ENCODE measurements at places on chromosomes 16 and 17.

- DNase-seq, result no peak
These were observed 8.4 kb upstream of the ARHGAP17 start for GRCh38 chr16:25023556-25023955.

- no peak for DNase-seq
These were observed 15.9 kb downstream of the FAM83G start for GRCh38 chr17:18988546-18989173.

DNA sequence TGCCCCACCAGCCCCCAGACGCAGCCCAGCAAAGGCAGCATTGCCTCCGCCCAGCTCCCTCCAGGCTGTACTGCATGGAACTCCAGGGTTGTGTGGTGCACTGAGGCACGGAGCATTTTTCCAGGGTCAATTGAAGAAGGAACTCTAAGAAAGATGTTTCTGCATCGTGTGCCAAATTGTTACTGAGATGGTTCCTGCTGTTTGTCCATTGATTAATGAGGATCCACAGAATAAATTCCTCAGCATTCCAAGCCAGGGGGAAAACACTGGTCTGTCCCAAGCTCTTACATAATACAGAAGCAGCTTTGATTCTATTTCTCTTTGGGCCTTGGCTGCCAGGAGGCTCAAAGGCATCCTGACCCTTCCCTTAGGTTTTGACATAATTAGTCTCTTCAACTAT, 80.9 kb downstream of the ZNF423 start:
- DNase-seq, result no peak

DNA sequence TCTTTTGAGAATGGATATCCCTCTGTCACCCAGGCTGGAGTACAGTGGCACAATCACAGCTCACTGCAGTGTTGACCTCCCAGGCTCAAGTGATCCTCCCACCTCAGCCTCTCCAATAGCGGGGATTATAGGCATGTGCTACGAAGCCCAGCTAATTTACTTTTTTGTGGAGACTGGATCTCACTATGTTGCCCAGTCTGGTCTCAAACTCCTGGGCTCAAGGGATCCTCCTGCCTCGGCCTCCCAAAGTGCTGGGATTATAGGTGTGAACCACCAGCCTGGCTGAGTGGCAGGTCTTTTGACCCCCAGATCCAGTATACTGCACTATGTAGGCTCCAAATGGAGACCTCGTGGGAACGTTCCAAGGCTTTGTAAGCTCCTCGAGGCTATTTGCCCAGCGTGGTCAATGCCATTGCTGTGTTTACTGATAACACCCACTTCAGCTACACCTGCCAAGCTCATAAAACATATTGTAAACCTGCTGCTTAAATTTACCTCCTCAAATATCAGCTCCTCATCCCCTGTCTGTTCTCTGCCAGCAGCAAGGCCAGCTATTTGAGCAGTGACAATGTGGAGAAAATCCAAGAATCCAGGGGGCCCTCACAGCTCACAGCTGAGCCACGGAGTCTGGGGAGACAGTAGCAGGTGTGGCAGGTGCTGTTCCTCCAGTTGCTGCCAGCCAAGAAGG, 16.2 kb upstream of the KIFC3 start:
- no peak for DNase-seq

- DNase-seq, result no peak
These were observed 28.8 kb downstream of the DYNLRB2 start for GRCh38 chr16:80569440-80570105.

DNA sequence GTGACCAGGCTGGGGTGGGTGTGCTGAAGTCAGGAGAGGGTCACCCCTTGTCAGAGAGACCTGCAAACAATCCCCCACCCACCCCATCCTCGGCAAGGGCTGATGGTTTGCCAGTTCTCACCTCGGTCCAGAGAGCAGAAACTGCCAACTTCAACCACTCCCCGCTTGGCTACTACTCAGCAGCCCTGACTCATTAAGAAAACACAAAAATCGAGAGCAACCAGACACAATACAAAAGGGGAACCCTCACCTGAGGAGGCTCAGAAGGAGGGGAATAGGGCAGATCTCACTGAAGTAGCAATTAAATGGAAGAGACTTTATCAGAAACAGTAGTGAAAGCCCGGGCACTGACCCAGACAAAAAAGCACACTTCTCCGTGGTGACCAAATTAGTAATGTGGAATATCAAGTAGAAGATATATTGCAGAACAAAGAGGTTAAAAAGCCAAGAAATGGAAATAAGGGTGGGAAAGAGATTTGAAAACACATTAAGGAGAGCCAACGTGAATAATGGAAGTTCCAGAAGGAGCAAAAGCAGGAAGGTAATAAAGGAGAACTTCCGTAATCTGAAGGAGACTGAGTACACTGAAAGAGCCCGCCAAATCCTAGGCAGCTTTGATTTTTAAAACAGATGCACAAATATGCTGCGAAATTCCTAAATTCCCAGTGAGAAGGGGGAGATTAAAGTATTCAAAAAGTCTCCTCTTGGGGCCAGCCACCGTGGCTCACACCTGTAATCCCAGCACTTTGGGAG, 23.6 kb downstream of the CENPV start:
- no peak for DNase-seq

- DNase-seq, result peak; percentile 52
These were observed at the start of gene PLCG2 for GRCh38 chr16:81778861-81779535. TSS of gene PLCG2 (plus strand) at chr16:81779291. CDS start at chr16:81785990, 6,699 bp downstream.

DNA sequence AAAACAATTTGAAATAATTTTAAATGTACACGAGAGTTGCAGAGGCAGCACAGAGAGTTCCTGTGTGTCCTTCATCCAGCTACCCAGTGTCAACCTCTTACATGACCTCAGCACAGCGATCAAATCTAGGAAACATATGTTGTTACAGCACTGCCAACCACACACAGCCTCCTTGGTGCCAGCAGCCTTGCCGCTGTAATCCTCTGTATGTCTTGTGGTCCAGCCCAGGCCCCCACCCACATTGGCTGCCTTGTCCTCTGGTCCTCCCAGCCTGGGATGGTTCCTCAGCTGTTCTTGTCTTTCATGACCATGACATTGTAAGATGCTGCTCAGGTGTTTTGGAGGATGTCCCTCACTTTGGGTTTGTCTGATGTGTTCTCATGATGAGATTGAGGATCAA, 178.0 kb downstream of the RPTOR start:
- no peak for DNase-seq

- no peak for DNase-seq
These were observed 1.2 kb upstream of the TMEM88 start for GRCh38 chr17:7853691-7854038.

- DNase-seq, result no peak
These were observed 34.1 kb upstream of the MMP2 start for GRCh38 chr16:55444754-55445485.

DNA sequence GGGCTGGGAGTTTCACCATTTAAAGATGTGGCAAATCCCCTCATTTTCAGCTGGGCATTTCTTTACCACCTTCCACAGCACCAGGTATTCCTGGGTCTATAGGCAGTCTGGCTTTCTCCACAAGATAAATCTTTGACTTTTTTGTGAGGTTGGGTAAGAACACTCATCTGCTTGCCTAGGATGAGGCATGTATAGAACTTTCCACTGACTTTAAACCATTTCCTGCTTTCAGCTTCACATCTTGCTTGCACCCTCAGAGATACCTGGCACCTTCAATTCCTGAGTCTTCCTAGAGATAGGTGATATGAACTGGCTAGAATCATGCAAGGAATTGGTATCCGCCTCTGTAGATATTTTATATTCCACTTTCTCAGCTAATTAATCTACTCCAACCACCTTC, 27.9 kb downstream of the SMURF2 start:
- DNase-seq, result no peak

GRCh38 chr16:16027728-16028310, 78.4 kb downstream of the ABCC1 start:
- no peak for DNase-seq

DNA sequence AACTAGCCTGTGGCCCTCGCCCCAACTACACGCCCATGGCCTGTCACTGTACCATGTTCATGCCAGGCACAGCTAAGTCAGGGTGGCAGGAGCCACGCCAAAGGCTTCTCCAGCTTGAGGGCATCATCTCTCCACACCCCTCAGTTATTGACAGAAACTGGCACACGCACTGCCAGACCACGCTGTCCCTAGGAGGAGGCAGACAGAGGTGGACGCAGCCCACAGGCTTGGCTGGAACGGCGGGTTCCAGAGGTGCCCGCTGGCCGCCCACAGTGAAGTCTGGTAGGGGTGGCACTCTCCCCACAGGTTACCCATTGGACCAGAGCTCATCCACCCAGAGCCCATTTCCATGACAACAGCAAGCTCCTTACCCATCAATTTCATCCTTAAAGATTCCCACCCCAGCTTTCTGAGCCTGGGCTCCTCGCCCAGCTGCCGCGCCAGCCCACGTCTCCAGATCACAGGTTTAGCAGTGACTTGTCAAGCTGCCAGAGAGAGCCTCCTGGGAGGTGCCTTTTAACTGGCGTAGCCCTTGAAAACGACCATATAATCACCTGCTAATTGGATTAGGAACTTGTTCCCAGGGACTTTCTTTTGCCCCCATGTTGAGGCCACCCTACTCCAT, 27.9 kb downstream of the RPRML start:
- peak; percentile 100 for DNase-seq

DNA sequence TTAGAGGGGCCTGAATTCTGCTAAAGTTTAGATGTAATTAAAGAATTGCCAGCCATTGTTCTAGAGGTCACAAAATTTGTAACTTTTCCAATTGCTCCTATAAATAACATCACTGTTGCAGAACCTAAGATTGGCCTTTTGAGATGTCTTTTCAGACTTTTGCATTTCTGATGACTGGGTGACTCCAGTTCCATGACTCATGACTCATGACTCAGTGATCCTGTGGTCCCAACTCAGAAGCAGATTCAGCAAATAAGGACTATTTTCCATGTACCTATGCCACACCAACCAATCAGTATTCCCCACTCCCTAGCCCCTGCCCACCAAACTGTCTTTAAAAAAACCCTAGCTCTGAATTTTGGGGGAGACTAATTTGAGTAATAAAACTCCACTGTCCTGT, 740.9 kb downstream of the CDH8 start:
- no peak for DNase-seq

GRCh38 chr16:63628812-63629211, 1493.1 kb downstream of the CDH11 start:
- DNase-seq, result no peak

GRCh38 chr17:8577868-8578267, 52.7 kb downstream of the MYH10 start:
- no peak for DNase-seq

DNA sequence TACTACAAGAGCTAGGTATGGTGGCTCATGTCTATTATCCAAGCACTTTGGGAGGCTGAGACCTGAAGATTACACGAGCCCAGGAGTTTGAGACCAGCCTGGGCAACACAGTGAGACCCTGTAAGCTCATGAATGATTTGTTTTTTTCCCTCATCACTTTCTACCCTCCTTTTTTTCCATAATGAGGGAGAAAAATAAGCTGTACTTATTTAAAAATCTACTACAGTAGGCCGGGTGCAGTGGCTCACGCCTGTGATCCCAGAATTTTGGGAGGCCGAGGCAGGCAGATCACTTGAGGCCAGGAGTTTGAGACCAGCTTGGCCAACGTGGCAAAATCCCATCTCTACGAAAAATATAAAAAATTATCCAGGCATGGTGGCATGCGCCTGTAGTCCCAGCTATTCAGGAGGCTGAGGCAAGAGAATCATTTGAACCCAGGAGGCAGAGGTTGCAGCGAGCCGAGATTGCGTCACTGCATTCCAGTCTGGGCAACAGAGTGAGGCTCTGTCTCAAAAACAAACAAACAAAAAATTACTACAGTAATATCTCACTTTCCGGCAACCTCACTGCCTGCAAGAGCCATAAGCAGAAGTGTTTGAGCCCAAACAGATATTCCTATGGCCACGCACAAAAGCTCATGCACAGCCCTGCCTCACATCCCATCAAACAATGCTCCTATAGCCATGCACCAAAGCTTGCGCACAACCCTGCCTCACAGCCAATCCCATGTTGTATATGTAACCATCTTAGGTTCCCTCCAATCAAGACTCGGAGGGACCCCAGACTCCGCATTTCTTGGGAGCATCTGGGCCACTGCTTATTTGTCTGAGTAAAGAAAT, 37.4 kb downstream of the TK2 start:
- DNase-seq, result no peak

GRCh38 chr17:40937384-40937819, at the start of gene KRT23:
TSS of gene KRT23 (minus strand) at chr17:40937646. CDS start at chr17:40936603, 1,043 bp downstream.
- DNase-seq, result no peak

DNA sequence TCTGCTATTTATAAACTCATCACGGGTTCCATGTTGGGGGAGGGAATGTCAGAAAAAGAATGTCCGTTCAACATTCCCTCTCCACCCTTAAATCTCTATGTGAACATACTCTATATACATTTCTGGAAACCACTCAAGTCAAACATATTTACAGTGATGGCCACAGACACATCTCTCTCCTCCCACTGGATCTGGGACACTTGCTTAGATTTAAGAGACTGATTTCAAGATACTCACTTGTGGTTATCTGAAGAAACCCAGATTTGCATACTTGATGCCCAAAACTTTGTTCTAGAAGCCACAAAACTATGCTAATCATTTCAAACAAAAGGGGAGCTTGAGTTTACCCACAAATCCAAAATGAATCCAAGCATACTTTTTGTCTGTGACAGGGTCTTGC, 182.9 kb upstream of the SOX9 start:
- no peak for DNase-seq

- no peak for DNase-seq
These were observed 15.8 kb upstream of the ITGAD start for GRCh38 chr16:31377210-31377903.

DNA sequence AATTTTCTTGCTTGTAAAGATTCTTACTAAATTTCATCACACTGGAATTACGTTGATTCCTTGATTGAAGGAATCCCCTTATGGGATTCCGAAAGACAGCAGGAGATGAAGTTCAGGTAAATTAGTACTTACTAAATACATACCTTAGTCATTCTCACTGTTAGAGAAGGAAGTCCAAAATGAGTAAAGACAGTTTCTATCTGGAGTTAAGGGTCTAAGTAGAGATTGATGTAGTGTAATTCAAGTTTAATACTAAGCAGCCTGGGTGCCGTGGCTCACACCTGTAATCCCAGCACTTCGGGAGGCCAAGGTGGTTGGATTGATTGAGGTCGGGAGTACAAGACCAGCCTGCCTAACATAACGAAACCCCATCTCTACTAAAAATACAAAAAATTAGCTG, 9.6 kb downstream of the DDX42 start:
- no peak for DNase-seq
